ENCODE measurements at places on chromosomes 2 and 18.

DNA sequence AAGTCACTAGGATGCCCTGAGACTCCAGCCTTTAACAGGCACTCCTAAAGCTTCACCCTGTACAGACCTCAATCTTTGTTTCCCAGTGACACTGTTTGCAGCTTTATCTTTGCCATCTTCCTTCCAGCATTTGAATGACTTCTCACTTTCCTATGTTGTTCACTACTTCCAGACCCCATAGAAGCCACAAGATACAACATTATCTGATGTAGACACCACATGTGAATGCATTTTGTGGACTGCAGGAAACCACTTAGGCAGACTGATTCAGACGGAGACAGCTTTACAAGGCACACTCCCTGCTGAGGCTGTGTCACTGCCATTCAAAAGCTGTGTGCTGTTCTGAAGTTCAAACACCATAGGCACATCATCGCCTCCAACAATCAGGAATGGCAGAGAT, 67.3 kb upstream of the SPATS2L start:
- DNase-seq = no peak

DNA sequence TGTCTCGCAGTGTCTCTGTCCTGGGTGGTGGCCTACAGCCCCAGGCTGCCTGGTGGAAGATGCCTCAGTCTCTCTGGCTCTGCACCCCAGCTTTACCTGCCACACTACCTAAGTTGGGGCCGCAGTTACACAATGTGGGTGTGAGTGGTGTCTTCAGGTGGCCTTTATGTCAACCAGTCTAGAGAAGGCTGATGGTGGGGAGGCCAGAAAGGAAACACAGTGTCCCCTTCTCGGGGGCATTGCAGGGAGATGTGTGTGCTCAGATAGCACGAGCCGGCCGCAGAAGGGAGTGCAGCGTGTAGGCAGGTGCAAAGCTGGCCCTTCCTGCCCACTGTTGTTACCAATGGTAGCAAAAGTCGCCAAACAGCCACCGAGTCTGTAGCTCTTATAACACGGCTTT, 216.1 kb downstream of the SH3RF3 start:
- DNase-seq = no peak

GRCh38 chr2:64405581-64406406, 48.2 kb upstream of the LGALSL start:
- DNase-seq = no peak

- no peak for DNase-seq
Measured at GRCh38 chr2:177396703-177397460, 4.3 kb downstream of the AGPS start.

GRCh38 chr18:63240531-63241316, 78.8 kb downstream of the BCL2 start:
- DNase-seq = no peak

- DNase-seq = no peak
Measured at GRCh38 chr2:127464470-127465257, 46.4 kb downstream of the PROC start.

- no peak for DNase-seq
Measured at GRCh38 chr2:25825238-25825637, 53.0 kb downstream of the ASXL2 start.

DNA sequence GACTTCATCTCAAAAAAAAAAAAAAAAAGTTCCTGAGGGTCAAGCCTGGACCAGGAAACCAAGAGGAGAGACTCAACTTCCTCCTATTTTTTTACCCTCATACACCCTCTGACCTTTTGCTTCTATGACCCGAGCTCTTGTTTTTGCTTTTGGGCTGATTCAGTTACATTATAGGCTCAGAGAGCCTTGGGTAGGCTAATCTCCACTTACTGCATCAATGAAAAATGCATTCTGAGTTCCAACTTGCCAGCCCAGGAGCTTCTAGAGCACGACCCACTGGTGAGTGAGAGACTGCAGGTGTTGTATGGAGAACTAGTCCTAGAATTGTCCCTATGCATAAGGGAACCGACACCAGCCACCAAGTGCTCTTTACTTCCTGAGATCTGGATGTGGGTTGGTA, 91.1 kb downstream of the CABLES1 start:
- DNase-seq = no peak
